ENCODE measurements at places on chromosomes 11 and 22.

GRCh38 chr22:33569018-33569417 is 351.3 kb downstream of the LARGE1 start:
- DNase-seq, result no peak

- no peak for DNase-seq
Measured at GRCh38 chr11:95005642-95006041, 19.4 kb upstream of the KDM4E start.

- DNase-seq, result no peak
Measured at GRCh38 chr22:17113600-17113999, 7.6 kb downstream of the TMEM121B start.

- DNase-seq, result no peak
Measured at GRCh38 chr22:33601062-33601461, 319.2 kb downstream of the LARGE1 start.

- no peak for DNase-seq
Measured at GRCh38 chr11:44728491-44728910, 1.7 kb downstream of the TSPAN18 start.

- no peak for DNase-seq
Measured at GRCh38 chr11:112249871-112250610, 10.6 kb downstream of the PLET1 start.

DNA sequence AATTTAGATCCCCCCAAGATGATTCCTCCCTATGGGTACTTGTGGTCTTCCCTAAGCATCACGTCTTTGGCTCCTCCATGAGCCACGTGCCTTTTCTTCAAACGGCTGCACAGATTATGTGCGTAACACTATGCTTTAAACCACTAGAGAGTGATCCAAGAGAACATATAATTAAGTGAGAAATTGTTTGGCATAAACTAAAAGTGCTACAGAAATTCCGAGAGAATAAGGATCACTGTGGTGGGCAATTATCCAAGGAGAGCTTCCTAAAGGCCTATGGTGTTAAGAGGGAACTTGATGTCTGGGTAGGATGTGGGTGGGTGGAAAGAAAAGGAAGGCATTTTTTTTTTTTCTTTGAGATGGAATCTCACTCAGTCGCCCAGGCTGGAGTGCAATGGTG is 110.9 kb downstream of the MAML2 start:
- no peak for DNase-seq

- DNase-seq, result no peak
Measured at GRCh38 chr11:115778928-115779650, 274.9 kb upstream of the CADM1 start.

GRCh38 chr11:115085461-115086210 is 407.3 kb downstream of the NXPE2 start:
- DNase-seq, result no peak

DNA sequence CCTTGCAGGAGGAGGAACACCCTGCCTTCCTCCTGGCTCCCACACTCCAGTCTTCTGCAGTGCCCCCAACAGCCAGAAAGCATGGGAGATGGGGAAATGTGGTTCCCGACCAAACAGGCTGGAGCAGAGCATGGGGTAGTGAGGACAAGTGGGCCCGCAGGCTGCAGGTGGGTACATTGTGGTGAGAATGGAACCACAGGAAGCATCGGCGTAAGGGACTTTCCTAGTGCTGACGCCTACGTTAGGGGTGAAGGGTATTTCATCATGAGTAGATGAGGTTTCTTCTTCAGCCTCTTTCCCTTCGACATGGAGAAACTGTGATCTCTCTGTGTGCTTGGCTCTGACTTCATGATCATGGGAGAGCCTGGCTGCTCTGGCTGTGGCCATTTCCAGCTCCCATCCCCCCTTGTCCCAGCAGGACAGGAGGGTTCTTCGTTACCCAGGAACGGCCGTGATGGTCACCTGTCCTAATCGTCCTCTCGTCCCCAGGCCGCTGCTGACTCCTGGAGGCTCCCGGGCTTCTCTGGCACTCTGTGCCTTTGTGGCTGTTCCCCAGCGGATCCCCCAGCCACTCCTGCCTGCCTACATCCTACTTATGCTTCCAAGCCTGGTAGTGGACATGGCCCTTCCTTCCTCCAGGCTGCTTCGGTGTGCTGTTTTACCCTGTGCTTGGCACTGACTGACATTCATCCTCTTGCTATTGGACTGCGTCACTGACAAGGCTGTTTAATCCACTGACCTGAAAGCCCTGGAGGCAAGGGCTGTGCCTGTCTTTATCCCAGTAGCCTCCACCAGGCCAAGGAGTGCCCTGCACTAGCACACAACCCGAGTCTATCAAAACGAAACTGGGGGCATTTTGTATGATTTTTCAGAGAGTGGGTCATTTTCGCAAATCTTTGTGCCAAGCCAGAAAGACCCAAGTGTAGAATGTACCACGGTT is 65.2 kb upstream of the CECR2 start:
- peak; percentile 20 for DNase-seq

DNA sequence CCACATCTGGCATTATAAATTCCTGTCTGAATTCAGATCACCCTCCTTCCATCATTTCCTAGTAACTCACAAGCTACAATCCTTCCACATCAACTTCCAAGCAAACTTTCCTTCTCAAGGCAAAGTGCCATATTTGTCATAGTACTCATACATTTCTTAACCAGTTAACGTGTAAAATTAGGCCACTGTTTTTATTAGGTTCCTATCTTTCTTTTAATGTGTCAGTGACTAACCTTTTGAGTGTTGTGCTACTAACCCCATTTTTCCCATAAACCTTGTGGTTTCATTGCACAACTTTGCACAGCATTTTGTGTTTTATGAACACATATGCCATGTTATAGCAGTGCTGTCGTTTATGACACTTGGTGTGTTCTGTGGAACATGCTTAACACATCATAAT is 90.1 kb downstream of the KIF18A start:
- no peak for DNase-seq

DNA sequence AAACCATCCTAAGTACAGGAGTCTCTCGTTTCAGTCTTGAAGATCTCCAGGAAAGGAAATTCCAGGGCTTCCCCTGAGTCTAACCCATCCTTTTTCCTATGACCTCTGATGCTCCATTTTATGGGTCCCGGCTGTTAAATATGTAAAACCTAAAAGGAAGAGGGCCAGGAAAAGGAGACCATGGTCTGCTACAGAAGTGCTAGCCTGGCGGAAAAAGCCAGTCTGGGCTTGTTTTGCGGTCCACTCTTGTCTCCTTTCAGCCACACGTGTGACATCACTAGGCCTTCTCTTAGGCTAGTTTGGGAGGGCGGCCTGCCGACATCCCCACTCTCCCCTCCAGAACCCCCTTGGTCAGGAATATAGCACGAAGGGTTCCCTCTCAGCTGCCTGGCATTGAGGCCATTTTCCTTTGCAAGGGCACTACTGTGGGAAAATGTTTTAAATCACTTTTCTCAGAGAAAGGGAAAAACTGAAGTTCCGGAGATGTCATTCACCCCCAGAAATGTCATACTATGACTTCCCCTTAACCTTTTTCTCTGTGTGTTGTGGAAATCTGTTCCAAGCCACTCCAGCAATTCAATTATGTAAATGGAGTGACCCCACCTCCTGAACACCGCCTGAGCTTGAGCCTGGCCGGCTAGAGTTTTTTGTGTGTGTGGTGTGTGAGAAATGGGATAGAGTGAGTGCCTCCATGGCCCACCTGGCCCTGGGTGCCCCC is 86.9 kb downstream of the UBASH3B start:
- DNase-seq, result no peak

DNA sequence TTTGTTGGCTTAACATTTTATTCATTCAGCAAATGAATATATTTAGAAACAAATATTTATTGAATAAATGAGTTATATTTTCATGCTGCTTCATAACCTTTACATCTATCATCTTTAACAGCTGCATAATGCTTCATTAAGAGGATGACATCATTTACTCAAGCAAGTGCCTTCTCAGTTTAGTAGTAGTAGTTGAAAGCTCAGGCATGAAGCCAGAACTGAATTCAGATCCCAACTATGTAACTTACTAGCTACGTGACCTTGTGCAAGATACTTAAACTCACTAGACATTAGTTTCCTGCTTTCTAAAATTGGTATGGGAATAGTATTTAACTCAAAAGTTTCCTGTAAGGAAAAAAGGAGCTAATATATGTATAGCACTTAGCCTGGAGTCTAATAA is 90.3 kb downstream of the TMPRSS5 start:
- no peak for DNase-seq

- DNase-seq, result no peak
Measured at GRCh38 chr11:122732342-122733315, 77.1 kb downstream of the UBASH3B start.

DNA sequence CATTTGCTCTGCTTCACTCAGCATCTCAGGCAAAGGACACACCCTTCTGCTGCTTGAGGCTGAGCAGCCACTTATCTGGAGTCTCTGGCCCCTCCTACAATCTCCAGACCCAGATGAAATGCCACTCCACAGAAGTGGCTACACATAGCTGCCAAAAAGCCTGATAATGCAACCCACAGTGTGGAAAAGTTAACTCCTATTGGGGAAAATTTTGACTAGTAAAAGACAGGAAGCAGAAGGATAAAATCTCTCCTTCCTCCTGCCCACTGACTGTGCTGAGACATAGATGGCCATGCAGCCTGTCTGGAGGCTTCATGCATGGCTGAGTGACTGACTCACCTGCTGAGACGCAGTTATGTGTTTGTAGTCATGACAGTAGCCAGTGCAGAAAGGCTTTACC is 92.3 kb upstream of the TEAD1 start:
- peak; percentile 49 for DNase-seq

DNA sequence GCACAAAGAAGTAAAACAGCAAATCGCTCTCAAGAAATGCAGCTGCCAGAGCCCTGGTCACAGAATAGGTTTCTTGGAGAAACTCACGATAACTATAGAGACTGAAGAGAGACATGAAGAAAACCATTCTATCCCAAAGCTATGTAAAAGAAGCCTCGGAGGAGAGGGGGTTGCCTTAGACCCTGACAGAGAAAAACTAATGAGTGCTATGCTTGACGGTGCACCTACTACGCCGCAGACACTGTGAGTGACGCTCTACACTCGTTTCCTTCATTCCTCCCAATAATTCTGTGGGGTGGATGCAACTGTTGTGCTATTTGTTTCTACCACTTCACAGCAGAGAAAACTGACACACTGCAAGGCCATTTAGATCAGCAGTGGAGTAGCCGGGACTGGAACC is 121.8 kb downstream of the ETS1 start:
- DNase-seq, result no peak

GRCh38 chr22:39488563-39489083 is 13.5 kb upstream of the MIEF1 start:
- DNase-seq, result no peak

DNA sequence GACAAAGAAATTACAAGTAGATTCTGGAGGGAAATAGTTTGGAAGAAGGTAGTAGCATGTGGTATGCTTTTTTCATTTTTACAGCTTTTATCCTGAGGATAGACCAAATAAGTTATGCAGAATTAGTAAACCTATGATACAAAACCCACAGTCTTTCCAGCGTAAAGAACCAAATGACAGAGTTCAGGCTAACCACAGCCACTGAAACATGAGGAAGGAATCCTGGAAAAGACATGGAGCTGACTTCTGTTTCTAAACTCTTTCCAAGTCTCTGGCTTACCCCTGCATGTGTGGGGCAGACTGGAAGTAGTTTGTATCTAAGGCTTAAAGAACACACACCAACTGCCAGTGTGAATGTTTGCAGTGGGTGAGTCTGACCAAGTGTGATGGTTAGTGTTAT is 258.4 kb upstream of the TENM4 start:
- DNase-seq, result no peak

GRCh38 chr11:121365304-121365703 is 72.7 kb downstream of the SC5D start:
- DNase-seq, result no peak

- DNase-seq, result no peak
Measured at GRCh38 chr11:106697058-106697457, 321.2 kb downstream of the GUCY1A2 start.

DNA sequence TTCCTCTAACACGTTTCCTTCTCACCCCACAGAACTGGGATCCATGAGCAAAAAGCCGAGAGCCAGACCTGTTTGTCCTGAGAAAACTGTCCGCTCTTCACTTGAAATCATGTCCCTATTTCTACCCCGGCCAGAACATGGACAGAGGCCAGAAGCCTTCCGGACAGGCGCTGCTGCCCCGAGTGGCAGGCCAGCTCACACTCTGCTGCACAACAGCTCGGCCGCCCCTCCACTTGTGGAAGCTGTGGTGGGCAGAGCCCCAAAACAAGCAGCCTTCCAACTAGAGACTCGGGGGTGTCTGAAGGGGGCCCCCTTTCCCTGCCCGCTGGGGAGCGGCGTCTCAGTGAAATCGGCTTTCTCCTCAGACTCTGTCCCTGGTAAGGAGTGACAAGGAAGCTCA is 24.0 kb downstream of the CD5 start:
- DNase-seq, result no peak

DNA sequence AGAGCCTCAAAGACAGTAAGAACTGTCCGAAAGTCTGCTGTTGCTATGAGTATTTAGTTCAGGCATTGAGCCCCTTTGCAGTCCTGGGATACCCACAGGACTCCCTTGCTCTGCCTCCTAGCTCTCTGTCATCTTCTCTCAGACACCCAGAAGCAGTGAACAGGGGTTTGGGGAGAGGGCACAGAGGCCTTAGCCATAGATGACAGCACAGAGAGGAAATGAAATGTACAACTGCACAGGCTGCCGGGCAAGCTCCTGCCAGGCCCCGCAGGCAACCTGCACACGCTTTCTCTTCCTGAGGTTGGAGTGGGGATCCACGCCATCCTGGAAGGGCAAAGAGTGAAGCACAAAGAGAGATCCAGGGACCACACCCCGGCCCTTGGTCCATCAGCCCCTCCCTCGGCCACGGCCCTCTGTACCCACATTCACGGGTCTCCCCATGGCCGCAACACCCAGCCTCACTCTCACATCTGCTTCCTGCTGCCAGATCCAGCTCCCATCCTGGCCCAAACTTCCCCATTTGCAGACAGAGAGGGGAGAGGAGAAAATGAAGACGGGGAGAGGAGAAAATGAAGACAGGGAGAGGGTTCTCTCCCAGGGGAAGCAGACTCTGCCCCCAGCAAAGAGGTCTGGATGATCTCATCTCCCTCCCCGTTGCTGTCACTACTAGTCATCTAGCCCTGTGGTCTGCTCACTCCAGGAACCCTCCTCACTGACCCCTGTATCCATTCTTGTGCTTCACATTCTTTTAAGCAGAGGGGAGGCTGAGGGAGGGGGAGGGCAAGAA is 40.7 kb downstream of the CD6 start:
- DNase-seq, result no peak

- no peak for DNase-seq
Measured at GRCh38 chr22:27220339-27220738, 563.0 kb downstream of the MIAT start.

- no peak for DNase-seq
Measured at GRCh38 chr11:43245466-43245865, 66.3 kb upstream of the API5 start.

- DNase-seq, result no peak
Measured at GRCh38 chr11:11247086-11247485, 106.0 kb downstream of the CSNK2A3 start.

- no peak for DNase-seq
Measured at GRCh38 chr22:24703101-24703500, 71.4 kb downstream of the PIWIL3 start.

- no peak for DNase-seq
Measured at GRCh38 chr11:17156283-17156682, 51.5 kb downstream of the PIK3C2A start.
